ENCODE measurements at places on chromosomes 1 and 21.

GRCh38 chr1:30642391-30643120 lies 80.8 kb downstream of the MATN1 start:
- no peak for DNase-seq

GRCh38 chr1:68495532-68495931 lies 1.4 kb downstream of the DEPDC1 start:
- no peak for DNase-seq

GRCh38 chr1:204172404-204173029 lies 6.4 kb upstream of the REN start:
- DNase-seq, result peak; percentile 92

DNA sequence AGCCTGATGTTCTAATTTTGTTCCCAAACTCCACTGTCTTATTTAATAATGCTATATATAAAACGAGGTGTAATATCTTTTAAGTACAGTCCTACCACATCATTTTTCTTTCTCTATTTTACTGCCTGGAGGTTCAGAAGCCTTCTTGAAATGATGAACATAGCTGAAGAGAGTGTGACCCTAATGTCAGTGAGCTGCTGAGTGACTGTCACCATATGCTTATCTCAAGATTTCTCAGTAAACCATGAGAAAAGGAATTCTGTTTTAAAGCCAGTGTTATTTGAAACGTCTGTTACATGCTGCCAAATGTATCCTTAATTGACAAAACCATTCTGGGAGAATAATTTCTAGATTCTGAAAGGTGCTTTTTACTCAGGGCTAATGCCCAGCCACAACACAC lies 503.5 kb upstream of the TMPRSS15 start:
- no peak for DNase-seq

DNA sequence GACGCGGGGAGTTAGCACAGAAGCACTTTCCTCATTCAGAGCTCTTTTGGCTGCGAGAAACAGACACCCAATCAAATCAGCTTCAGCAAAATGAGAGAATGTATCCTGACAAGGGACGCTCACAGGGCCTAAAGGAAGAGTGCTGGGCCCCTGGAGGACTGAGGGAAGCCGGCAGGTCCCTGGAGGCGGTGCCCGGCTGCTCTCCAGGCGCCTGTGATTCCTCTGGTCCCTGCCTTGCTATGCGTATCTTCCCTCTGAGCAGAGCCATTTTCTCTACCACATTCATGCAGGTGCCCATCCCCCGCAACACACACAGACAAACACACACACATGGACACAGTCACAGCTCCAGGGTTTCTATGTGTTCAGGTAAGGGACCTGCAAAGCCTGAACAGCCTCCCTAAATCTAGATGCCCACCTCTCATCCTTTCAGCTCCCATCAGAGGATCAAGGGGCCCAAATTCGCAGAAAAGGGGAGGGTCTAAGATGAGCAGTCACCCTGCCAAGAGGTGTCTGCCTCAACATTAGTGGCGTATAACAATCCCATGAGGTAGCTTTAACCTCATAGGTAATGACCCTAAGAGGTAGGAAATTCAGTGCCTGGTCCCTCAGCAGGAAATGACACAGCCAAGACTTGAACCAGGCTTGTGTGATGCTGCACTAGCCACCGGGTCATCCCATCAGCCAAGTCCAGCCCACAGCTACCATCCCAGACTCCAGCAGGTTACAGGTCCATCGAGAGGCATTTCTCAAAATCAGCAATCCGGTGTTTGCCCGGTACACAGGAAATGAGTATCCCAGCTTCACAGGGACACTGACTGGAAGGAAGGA lies 29.0 kb downstream of the PTAFR start:
- no peak for DNase-seq

DNA sequence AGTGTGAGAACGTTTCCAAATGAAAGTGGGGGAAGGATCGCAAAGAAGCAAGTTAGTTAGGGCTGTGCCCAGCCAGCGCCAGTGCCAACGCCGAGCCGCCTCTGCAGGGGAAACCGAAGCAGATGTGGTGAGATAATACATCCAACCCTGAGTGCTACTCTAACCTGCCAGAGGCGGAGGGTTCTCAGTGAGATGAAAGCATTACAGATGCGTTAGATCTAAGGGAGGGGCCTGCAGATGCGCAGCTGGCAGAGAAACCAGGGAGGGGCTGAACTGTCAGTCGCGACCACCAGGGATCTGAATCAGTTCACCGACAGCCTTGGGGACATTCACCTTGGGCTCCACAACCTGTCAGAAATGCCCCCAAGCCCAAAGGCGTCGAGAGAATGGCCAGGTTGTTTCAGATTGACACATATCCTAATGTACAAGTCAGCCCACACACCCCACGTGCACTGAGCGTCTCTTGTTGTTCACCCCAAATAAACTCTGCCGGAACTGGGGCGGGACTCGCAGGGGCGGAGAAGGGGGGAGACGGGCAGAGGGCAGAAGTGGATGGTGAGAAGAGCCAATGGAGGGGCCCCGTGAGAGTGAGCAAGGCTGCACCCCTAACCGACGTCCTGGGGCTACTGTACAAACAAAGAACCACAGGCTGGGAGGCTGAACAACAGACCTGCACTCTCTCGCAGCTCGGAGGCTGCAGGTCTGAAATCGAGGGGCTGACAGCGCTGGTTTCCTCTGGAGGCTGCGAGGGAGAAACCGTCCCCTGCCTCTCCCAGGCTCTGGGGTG lies 8.7 kb upstream of the UMODL1 start:
- DNase-seq, result peak; percentile 54

- no peak for DNase-seq
These were observed 54.2 kb downstream of the PDE4B start for GRCh38 chr1:65846866-65847265.

DNA sequence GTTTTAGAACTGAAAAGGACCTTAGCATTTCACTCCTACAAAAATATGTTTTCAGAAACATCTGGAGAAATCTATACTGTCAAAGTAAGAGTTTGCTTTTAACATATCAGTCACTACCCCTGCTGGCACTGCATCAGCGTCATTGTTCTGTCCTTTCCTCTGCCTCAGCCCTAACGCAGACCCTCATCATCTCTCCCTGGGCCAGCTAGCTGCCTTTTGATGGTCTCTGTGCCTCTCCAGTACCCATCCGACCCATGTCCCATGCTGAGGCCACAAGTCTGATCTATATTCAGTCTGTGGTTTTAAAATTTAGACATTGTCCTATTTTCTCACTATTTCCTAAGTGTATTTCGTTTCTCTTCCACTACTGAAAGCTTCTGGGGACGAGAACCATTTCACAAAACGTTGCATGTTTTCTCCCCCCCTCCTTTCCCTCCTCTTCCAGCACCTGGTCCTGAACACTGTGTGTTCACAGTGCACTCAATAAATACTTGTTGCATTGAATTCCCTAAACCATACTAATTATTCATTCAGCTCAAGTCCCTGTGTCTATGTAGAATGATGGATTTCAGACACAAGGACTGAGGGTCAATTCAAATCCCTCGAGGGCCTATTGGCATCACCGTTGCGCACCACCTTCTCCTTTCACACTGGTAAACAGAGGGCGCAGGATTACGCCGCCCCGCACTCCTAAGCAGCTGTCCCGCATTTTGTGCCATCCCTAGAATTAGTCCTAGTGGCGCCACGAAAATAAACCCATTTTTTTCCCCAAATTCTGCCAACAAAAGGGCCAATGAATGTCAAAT lies 53.4 kb downstream of the CD2 start:
- DNase-seq, result no peak

DNA sequence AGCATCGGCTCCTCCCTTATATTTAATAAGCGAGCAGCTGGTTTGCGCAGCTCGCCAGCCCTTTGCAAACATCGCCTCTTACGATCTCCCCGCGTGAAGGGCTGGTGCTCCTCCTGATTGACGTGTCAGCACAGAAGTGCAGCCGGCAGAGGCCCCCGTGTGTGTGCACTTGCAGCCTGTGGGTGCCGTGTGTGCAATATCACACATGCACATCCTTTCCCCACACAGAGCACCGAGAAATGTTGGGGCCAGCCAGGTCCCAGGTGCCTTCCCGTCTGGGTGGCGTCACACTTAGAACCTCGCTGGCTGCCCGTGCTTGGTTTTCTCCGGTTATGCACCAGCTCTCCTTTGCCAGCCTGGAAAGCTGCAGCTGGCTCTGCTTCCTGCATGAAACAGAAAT lies 126.6 kb upstream of the AJAP1 start:
- DNase-seq, result no peak

DNA sequence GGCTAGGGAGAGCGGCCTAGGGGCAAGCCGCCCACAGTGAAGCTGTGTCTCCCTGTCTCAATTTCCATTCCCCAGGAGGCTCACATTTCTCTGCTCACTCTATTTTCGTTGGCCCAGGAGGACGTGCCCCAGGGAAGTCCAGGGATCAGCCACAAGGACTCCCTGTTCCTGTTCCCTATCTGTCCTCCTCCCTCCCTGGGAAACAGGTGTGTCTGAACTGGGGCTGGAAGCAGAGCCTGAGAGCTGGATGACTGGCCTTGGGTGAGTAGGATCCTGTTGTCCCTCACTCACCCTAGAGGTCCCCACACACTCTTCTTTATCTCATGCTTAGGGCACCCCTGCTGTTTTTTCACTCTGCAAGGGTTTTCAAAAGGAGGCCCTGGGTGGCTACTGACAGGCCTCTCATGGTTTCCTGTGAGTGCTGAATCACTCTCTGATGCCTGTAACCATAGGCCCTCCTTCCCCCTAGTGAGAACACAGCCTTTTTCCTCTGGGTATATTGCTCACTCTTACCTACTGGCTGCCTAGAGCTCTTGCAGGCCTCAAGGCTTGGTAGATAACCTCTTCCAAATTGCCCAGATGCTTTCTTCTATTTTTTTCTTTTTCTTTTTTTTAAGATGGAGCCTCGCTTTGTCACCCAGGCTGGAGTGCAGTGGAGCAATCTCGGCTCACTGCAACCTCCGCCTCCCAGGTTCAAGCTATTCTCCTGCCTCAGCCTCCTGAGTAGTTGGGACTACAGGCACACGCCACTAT lies 3.3 kb upstream of the UTP11 start:
- DNase-seq, result no peak

DNA sequence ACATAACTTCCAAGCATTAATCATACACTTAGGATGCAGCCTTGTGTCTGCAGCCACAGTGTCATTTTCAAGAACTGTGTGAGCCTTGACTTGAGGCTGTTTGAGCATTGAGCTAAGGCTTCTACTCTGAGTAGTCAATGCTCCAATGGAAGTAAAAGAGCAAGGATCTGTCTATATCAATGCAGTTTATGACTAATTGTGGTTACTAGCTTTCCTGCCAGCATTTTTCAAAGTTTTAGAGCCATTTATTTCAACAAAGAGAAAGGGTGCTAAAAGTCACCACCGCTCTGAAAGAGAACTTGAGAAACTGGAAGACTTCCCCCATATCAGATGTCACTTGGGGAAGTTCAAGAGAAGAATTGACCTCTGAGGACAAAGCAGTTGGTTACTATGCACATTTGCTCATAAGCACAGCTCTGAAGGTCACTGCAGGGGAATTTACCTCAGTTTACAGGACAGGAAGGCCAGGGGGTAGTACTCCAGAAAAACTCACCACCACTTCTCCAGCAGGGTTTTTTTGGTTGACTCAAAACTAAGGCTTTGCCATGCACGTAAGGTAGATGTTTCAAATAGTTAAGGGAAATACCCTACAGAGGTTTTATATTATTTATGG lies 24.5 kb upstream of the RGS1 start:
- no peak for DNase-seq

DNA sequence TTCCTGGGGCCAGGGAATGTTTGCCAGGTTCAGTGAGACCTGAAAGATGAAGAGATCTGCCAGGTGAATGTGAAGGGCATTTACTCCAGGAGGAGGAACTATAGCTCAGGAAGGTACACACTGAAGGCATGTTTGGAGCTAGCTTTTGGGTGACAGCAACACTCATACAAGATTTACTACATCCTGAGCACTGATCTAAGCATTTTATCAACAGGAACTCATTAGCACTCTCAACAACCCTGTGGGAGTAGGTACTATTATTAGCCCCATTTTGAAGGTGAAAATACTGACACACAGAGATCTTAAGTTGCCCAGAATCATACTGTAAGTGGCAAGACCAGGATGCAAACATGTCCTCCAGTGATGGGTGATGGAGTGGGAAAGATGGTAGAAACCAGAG lies 6.7 kb downstream of the GADD45A start:
- no peak for DNase-seq

DNA sequence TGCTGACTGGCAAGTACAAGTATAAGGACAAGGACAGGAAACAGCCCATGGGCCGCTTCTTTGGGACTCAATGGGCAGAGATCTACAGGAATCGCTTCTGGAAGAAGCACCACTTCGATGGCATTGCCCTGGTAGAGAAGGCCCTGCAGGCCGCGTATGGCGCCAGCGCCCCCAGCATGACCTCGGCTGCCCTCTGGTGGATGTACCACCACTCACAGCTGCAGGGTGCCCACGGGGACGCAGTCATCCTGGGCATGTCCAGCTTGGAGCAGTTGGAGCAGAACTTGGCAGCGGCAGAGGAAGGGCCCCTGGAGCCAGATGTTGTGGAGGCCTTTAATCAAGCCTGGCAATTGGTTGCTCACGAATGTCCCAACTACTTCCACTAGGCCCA lies 32.0 kb downstream of the SLC16A1 start:
- DNase-seq, result no peak

DNA sequence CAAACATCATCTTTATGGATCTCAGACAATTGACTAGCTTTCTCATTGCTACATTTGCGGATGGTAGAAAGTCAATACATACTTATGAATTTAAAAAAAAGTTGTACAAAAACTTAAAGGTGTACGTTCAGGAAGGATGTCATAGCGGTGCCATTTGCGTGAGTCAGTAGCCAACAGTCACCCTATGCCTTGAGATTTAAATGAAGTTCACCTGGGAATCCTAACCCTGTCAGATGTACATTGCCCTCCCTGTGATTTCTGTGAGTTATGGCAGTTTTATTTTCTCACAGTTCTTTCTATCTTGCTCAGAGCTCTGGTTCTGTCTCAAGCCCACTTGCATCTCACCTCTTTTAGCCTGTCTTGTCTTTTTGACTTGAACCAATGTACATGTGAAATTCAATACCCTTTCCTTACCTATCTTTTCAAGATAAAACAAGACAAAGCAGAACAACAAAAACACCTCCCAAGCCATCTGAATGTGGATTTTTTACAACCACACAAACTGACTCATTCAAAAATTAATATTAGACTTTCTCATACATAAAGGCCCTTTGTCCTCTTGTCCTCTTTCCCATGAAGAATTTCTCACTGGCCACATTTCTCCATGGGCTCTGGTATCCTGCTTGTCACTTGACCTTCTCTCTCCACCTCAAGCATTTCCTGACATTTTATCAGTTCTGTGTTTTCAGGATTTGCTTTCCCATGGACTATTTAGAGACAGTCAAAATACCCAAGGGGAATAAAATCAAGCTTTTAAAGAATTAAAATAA lies 25.3 kb upstream of the ZNF697 start:
- DNase-seq, result no peak

DNA sequence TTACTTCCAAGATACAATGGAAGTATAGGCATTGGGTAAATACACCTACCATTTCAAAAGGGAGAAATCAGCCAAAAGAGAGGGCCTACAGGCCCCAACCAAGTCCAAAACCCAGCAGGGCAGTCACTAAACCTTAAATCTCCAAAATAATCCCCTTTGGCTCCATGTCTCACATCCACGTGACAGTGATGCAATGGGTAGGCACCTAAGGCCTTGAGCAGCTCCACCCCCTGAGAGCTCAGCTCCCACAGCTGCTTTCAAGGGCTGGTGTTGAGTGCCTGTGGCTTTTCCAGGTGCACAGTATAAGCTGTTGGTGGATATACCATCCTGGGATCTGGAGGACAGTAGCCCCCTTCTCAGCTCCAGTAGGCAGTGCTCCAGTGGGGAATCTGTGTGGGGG lies 72.5 kb downstream of the UROD start:
- DNase-seq, result no peak
